WTC11 (cell line): ENCODE measurements at places on chromosomes 11 and 22. TPM values are rescaled to one million over a fixed set of nuclear protein-coding genes. Genes with fewer than 3 reads are reported as not detected.

Gene TTC28
- 12.1 to 13.5 TPM (median 13.0 TPM) in 3 replicates for total RNA-seq

Gene PNPLA2
- total RNA-seq, result 66.5 to 83.4 TPM (median 81.9 TPM) in 3 replicates

Gene OR2AG1
- total RNA-seq, result not detected in 3 replicates

Gene PDE2A
- 3.7 to 5.0 TPM (median 4.9 TPM) in 3 replicates for total RNA-seq

Gene DCHS1
- 11.5 to 14.2 TPM (median 12.6 TPM) in 3 replicates for total RNA-seq

Gene PGA5
- 0.16 to 0.35 TPM (median 0.30 TPM) in 3 replicates for total RNA-seq

GRCh38 chr11:40030867-40031266, 1428.6 kb downstream of the LRRC4C start:
- no peaks in the 10 kb centered on the region; the same call in 1 of the 2 replicates for H3K27me3 ChIP-seq
- H3K36me3 ChIP-seq, result peaks cover 32% of the 10 kb centered on the region
- H3K4me3 ChIP-seq, result no peak overlapping the region
- peaks cover 35% of the 10 kb centered on the region for H3K4me1 ChIP-seq
- peak overlapping the region; percentile 74; the same call in 1 of the 2 replicates for H3K27ac ChIP-seq

- H3K27ac ChIP-seq, result no peak overlapping the region
- H3K36me3 ChIP-seq, result peaks cover 22% of the 10 kb centered on the region
- DNase-seq, result no peak
- no peak overlapping the region for H3K4me3 ChIP-seq
- no peaks in the 10 kb centered on the region; the same call in 1 of the 2 replicates for H3K27me3 ChIP-seq
Measured at GRCh38 chr11:113651023-113651422, 55.1 kb downstream of the TMPRSS5 start.

- H3K4me3 ChIP-seq, result no peak overlapping the region
- no peaks in the 10 kb centered on the region for H3K27me3 ChIP-seq
- peaks cover 68% of the 10 kb centered on the region for H3K4me1 ChIP-seq
- no peak overlapping the region for H3K27ac ChIP-seq
Measured at GRCh38 chr11:96313163-96313562, 29.8 kb downstream of the MAML2 start.

DNA sequence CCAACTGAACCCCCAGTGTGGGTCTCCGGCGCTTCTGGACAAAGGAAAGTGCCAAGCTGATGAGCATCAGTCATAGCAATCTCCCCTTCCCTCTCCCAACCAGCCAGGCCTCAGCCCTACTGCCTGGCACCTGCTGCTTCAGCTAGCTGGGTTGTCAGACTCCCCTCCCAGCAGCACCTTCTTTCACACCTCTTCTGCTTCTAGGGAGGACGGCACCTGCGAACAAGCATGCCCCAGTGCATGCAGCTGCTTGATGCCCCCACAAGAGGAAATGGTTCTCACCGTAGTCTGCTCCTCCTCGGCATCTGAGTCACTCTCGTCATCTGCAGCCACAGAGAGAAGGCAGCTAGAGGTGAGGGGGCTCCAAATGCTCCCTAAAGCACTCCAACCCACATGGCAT, 25.4 kb downstream of the THOC5 start:
- peaks cover 57% of the 10 kb centered on the region for H3K36me3 ChIP-seq
- no peak overlapping the region for H3K27ac ChIP-seq
- no peak overlapping the region for H3K4me3 ChIP-seq
- no peaks in the 10 kb centered on the region for H3K27me3 ChIP-seq
- DNase-seq, result no peak

DNA sequence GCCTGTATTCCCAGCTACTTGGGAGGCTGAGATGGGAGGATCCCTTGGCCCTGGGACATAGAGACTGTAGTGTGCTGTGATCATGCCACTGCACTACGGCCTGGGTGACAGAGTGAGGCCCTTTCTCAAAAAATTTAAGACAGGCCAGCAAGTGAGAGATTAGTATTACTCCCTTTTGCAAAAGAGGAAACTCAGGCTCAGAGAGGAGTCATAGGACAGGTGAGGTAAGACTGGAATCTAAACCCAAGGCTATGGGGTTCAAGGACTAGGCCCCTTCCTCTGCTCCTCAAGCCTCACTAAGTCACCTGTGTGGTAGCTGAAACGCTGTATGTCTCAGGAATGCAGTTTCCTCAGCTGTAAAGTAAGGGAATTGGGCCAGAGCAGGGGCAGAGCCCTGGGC, 1.6 kb upstream of the P2RY2 start:
- H3K27ac ChIP-seq, result no peak overlapping the region
- no peak for DNase-seq
- no peaks in the 10 kb centered on the region for H3K36me3 ChIP-seq
- peaks cover 50% of the 10 kb centered on the region for H3K27me3 ChIP-seq

DNA sequence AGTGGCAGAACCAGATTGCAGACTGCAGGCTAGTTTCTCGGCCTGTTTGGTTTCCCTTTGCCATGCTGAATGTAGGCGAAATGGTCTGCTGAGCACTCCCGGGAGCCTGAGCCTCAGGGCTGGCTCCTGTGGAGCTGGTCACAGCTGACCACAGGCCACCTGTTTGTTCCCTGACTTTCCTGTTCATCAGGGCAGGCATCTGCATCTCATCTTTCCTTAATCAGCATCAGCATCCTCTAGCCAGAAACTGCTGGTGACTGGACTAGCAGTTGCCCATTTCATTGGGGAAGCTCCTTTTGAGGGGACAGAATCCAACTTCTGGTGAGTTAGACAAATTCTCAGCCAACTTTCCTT, 20.2 kb upstream of the C11orf96 start:
- H3K36me3 ChIP-seq, result peaks cover 2% of the 10 kb centered on the region; the same call in 1 of the 2 replicates
- peaks cover 17% of the 10 kb centered on the region for H3K4me1 ChIP-seq
- H3K27me3 ChIP-seq, result no peaks in the 10 kb centered on the region
- DNase-seq, result no peak

DNA sequence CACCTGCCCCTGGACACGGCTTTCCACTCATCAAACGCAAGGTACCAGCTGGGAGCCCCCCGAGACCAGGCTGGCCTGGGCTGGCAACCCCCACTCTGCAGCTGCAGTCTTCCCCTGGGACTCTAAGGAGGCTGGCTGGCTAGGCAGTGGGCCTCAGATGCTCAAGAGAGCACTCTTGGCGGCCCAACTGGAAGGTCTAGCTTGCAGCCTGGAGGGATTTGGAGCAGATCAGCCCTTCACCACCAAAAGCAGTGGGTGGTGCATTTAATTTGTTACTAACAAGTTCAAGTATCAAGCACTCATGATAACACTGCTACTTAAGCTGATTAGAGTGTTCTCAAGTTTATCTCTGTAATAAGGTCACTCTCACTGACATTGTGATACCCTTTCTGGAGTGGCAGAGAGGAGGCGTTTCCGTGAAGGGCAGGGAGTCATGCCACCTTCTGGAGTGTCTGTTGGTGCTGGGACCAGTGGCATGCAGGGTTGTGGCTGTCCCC, 21.5 kb downstream of the C22orf23 start:
- DNase-seq, result no peak
- peaks cover 20% of the 10 kb centered on the region for H3K36me3 ChIP-seq
- H3K27ac ChIP-seq, result no peak overlapping the region
- no peak overlapping the region for H3K4me3 ChIP-seq
- H3K4me1 ChIP-seq, result peaks cover 3% of the 10 kb centered on the region
- no peaks in the 10 kb centered on the region; the same call in 1 of the 2 replicates for H3K27me3 ChIP-seq

DNA sequence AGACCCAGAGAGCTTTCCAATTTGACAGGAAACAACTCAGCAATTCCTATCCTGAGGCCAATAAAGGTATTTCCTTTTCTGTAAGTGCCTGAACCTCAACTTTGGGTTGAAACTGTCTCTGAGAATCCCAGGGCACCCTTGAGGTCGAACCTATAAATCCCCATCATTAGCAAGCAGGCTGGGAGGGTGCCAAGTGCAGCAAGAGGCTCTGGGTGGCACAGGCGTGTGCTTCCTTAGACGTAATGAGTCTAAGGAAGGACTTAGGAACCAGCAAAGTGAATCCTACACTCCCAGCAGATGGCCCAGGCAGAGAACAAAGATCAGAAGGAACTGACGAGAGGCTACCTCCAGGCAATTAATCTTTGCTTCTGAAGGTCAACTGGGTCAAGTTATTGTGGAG, 234.3 kb upstream of the NARS2 start:
- no peak overlapping the region for H3K4me3 ChIP-seq
- H3K4me1 ChIP-seq, result peaks cover 20% of the 10 kb centered on the region
- H3K27me3 ChIP-seq, result no peaks in the 10 kb centered on the region
- H3K36me3 ChIP-seq, result no peaks in the 10 kb centered on the region

GRCh38 chr11:11505692-11506091, 116.1 kb downstream of the GALNT18 start:
- no peak overlapping the region for H3K4me3 ChIP-seq
- no peak overlapping the region for H3K27ac ChIP-seq
- DNase-seq, result no peak

GRCh38 chr11:10139656-10140055, 154.4 kb downstream of the SBF2 start:
- no peak for DNase-seq
- peaks cover 15% of the 10 kb centered on the region for H3K4me1 ChIP-seq
- peak overlapping the region; percentile 30 for H3K27ac ChIP-seq
- H3K27me3 ChIP-seq, result no peaks in the 10 kb centered on the region
- H3K36me3 ChIP-seq, result peaks cover 21% of the 10 kb centered on the region
